Activated naive CD8-positive, alpha-beta T cell treated with anti-CD3 and anti-CD28 coated beads, Interleukin-2, amount 10 ng/mL, durations not matched to agents 7 days and 5 days (primary cell): ENCODE measurements at places on chromosomes 5 and 9.

DNA sequence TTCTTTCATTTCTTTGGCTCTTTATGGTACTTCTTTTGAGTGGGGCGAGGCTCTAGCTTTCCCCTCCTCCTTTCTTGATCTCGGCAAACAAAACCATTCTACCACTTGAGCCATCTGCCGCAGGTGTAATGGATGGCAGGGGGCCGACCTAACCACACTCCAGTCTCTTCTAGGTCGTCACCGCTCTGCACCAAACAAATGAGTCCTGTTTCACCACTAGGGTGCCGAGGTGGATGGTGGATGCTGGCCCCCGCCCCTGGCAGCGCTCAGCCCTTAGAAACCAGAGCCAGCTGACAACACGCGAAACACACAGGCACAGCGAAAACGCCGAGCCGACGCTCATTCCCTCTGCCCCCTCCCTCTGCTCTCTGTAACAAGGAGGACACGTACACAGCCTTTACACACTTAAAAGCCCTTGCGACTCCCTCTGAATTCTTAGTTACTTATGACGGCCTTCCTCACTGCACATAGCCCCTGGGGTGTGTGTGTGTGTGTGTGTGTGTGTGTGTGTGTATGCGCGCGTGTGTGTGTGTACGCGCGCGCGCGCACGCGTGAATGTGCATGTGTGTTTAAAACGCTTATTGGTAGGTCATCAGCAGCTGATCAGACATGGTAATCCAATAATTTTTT is 199.4 kb downstream of the MEF2C start:
- no peak for DNase-seq

- no peak for DNase-seq
Measured at GRCh38 chr5:158434749-158435148, 575.8 kb upstream of the CLINT1 start.

DNA sequence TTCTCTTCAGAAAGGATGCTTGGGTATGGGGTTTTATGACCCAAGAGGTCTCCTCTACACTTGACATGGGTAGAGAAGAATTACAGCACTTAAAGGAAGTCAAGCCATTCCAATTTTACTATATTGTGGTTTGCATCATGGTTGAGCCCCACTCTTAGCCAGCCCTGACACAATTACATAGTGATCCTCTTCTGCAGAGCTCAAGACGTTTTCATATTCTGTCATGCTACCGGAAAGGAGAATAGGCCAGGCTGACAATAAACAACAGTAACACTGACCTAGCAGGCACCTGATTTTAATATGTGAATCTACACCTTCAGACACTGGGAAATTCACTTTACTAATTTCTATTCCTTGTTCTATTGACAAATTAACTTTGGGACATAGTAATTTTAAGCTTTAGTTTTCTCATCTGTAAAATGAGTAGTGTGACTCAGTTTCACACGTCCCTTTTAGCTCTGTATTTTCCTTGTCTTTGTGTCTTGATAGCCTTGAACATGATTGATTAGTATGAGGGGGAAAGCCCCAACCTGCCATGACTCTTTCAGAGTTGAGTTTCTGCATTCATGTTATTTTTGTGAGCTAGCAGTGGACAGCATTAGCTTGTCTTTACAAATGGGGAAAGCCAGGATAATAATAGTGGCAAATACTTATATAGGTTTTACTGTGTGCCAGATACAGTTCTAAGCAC is 83.8 kb downstream of the SV2C start:
- no peak for DNase-seq

- no peak for DNase-seq
Measured at GRCh38 chr9:31045810-31046209, 1338.6 kb upstream of the ACO1 start.

GRCh38 chr5:62569470-62569869 is 9.1 kb upstream of the LRRC70 start:
- DNase-seq: no peak
